ENCODE measurements at places on chromosomes 12 and 14.

- no peak for DNase-seq
Observed at GRCh38 chr14:81062816-81063215, 107.4 kb downstream of the TSHR start.

DNA sequence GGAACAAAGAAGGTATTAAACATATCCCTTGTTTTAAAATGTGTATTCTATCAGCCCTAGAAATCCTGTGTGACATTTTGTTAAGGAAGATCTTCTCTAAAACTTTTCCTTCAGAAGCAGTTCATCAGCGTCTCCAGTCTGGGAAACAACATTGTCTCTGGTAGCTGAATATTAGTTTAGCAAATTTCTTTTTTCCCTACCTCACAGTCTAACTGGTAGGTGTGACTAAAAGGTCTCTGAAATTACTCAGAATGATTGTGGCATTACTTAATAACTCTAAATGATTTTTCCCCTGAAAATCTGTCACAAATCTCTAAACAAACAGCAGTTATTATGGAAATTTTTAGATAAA lies 1044.8 kb downstream of the FLRT2 start:
- no peak for DNase-seq

GRCh38 chr14:21055432-21056117 lies 2.0 kb upstream of the RNASE8 start:
- no peak for DNase-seq

DNA sequence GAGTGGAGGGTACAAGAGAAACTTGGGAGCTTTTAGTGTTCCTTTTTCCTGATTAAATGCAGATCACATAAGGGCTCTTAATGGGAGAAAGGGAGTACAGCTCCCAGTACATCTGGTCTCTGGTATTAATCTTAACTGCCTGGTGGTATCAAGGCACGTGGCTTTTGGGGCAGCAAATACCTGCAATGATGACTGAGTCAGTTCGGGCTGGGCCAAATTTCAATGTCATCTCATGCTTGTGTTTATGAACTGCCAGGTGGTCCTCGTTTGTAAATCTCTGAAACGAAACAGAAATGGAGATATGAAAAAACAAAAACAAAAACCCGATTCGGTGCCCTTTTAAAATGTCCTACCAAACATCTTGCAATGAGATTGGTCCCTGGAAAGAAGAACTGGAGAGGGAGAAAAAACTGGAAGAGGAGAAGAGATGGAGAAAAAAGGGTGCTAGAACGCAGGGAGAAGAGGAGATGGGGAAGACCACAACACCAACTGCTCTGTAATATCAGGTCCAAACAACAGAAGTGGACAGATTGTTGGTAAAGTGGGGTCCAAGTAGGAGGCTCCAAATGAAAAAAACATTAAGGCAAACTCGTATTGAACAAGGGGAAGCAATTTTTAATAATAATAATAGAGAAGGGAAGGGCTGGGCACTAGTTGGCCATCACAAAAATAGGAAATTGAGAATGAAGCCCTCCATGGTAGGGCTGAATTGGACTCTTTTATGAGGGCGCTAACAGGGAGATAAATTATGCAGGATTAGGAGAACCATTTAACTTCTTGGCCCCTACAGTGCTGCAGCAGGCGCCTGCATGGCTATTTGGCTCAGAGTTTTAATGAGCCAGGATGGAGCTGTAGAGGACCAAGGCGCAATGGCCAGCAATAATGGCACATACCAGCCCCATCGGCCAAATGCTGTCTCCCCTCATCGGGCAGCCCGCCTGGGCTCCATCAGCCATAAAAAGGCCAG lies 45.4 kb upstream of the NPFF start:
- DNase-seq, result no peak

GRCh38 chr12:112190231-112191025 lies 65.1 kb downstream of the TRAFD1 start:
- DNase-seq, result no peak

DNA sequence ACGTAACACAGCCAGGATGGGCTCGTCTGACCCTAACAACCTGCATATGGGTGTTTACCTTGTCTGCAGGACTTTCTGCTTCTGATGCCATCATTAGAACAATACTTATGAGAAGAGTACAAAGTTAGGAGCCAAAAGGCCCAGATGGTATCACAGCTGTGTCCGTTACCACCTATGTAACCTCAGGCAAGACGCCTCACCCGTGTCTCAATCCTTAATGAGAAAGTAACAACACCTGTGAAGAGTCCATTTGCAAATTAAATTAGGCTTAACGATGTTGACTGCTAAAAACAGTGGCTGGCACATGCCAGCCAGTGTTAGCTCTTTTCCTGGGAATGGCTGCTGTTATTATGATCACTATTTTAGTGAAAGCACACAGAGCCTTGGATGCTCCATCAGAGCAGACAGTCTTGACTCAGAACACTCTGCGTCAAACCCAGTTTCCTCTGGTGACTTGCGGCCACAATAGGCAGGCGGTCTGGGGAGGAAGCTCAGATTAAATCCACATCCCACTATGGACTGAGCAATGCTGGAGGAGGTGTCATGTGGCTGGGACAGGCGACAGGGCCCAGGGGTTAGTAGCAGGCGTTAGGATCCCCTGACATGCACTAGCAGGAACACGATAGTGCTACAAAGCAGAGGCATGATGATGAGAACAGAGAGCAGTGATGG lies 125.3 kb downstream of the SLC15A4 start:
- no peak for DNase-seq

GRCh38 chr12:11881835-11882234 lies 188.9 kb upstream of the BCL2L14 start:
- DNase-seq, result no peak

- no peak for DNase-seq
Observed at GRCh38 chr14:60975551-60975950, 5.3 kb downstream of the TRMT5 start.
